Activated B cell treated with CpG ODN at 0.5 μM for 24 hours (primary cell): ENCODE measurements at places on chromosomes 6 and 20.

- no peak for DNase-seq
Measured at GRCh38 chr6:69064226-69064625, 429.1 kb downstream of the ADGRB3 start.

GRCh38 chr6:51533962-51534361, 553.5 kb downstream of the PKHD1 start:
- DNase-seq, result no peak

GRCh38 chr20:1660246-1660645, 2.7 kb upstream of the SIRPG start:
- no peak for DNase-seq

GRCh38 chr20:40319741-40320516, 369.1 kb downstream of the MAFB start:
- DNase-seq, result no peak

GRCh38 chr20:16542477-16542876, 30.8 kb downstream of the KIF16B start:
- DNase-seq, result no peak

DNA sequence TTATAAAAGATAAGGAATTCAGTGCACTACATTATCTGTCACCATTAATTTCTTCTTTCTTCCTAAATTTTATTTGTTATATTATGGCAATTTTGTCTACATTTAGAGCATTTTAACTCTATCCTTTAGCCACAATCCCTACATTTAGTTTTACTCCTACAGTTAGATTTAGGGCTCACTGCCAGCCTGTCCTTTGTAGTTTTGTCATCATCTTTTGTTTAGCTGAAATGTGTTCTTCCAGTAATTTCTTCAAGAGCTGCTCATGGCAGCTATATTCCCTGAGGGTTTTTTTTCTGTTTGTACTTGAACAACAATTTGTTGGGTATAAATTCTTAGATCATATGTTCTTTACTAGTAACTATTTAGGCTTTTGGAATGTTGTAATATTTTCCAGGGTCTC, 72.7 kb upstream of the B3GAT2 start:
- DNase-seq, result no peak

- DNase-seq, result no peak
Measured at GRCh38 chr6:165962366-165962765, 205.3 kb downstream of the TBXT start.

- DNase-seq, result no peak
Measured at GRCh38 chr6:166584853-166585429, 1.5 kb downstream of the RAMACL start.
